ENCODE measurements at places on chromosomes 11 and 22.

DNA sequence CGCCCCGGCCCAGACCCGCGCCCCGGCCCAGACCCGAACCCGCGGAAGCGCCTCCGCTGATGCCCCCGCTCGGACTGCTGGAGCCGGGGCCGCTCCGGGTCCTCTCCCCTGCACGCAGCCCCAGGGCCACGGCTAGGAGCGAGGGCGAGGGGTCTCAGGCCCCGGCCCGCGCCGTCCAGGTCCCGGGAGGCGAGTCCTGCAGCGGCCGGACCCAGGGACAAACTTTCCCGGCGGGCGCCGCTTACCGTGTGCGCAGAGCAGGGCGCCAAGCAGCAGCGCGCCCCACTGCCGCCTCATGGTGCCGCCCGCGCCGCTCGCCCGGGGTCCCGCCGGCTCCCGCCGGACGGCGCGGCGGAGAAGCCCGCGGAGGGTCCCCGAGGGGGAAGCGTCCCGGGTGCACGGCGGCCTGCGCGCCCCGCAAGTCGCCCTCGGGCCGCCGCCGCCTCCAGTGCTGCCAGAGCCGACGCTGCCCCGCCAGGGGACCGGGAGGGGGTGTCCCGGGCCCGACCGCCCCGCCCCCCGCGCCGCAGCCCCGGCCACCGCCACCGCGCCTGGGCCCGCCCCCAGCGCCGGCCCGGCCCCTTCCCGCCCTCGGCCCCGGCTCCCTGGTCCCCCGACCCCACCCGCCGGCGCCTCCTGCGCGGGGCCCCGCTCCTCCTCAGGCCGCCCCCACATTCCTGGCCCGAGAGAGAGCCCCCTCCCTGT is at the start of gene LRP4:
Gene LRP4, minus strand, starts transcription at position 468 of the 705 bp plus-strand sequence. Its CDS starts 171 bp downstream, at position 297.
- peak; percentile 39 for DNase-seq

DNA sequence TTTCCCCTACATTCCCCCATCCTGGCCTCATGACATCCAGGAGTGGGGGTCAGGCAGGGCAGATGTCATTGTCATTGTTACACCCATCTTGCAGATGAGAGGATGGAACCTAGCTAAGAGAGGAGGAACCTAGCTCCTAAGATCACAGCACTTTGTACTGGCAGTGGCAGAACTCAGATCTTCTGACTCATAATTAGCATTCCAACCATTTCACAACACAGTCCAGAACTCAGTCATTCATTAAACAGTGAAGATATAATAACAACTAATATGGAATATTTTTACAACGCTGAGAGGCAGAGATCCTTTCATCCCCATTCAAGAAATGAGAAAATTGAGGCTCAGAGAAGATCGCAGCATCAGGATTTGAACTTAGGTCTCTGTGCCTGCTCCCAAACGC is 127.8 kb downstream of the CHST1 start:
- no peak for DNase-seq

DNA sequence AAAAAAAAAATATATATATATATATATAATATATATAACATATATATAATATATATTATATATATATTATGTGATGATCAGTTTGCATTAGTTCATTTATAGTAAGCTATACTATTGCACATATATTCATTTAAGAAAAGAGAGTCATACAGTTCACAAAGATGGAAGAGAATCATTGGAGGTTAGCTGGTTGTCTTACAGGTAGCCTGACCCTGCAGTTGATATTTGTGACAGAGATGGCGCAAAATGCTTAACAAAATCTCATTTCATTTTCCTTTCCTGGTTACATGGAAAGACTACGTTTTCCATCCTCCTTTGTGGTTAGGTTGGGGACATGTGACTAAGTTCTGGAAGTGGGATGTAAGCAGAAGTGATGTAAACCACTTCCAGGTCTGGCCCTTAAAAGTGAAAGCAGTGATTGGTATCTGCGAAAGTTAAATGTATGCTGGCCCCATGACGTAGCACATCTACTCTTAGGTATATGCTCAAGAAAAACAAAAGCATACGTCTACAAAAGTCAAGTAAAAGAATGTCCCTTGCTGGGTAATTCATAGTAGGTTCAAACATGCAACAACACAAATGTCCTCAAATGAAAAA is 7.2 kb upstream of the TMEM135 start:
- no peak for DNase-seq

DNA sequence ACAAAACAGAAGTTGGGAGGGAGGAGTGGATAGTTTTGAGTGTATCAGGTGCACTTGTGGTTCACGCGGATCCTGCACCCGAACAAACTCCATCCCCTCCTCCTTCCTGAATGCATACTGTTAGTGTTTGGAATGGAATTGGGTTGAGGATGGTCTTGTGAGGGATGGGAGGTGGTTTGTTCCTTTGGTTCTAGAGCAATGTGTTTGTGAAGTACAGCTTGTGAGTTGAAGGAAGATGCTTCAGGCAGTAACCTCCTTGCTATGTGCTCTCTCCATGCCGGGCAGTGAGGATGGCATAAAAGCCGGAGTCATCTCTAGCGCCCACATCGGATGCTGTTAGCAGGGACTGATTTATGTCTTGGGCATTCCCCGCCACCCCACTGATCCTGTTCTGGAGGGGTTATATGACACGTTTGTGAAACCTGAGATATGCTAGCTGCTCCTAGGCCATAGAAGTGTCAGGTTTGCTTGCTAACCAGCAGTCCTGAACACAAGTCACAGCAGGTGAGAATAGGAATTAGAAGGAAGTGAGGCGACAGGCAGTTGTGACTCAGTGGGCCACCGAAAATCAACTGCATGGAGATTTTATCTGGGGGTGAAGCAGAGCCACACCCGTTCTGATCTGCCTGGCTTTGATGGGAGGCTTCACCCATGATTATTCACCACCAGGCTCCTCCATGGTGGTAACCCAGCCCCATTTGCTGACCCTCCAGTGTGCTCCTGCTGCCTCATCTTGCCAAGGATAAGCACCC is 2.2 kb downstream of the BCR start:
- peak; percentile 72 for DNase-seq

- no peak for DNase-seq
Measured at GRCh38 chr11:120129570-120129969, 8.3 kb downstream of the TRIM29 start.

- DNase-seq, result no peak
Measured at GRCh38 chr11:45580399-45580798, 85.0 kb downstream of the CHST1 start.

DNA sequence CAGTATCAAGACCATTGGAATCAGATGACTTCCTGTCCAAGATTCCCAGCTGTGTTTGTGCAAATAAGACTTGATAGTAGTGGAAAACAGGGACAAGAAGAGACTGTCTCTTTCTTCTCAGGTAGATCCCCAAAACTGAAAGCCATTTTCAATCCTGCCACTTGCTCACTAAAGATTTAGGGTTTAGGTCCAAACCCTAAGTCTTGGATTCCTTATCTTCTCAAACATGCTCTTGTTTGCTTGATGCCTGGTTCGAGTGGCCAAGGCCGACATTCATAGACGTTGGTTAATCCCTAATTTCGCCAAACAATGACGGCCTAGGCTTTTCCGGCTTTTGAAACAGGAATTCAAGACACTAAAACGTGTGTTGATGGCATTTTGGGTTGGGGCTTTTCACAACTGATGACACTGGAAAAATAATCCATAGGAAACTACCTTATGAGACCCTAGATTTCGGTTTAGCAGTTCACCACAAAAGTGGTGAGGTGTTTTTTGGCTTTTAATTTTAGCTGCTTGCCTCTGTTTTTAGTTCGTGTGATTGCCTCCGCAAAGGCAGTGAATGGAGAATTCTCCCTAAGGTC is 1.0 kb upstream of the GTPBP1 start:
- no peak for DNase-seq

DNA sequence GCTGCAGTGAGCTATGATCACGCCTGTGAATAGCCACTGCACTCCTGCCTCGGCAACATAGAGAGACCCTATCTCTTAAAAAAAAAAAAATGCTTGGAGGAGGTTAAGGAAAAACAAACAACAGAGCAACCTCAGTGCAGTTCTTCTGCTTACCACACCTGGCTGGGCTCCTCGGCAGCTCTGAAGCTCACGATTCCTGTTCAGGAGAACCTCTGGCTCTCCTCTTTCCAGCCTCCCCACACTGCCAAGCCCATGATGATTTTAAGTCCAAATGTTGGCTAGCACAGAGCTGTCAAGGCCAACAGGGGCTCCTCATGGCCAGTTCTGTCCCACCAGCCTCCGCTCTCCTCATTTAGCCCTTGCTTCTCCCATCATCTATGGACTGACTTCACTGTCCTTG is 69.7 kb upstream of the ARFGAP3 start:
- no peak for DNase-seq

- peak; percentile 65 for DNase-seq
Measured at GRCh38 chr11:64745521-64746328, 1.8 kb upstream of the RASGRP2 start.

- DNase-seq, result no peak
Measured at GRCh38 chr22:33418484-33418883, 360.3 kb upstream of the SYN3 start.

DNA sequence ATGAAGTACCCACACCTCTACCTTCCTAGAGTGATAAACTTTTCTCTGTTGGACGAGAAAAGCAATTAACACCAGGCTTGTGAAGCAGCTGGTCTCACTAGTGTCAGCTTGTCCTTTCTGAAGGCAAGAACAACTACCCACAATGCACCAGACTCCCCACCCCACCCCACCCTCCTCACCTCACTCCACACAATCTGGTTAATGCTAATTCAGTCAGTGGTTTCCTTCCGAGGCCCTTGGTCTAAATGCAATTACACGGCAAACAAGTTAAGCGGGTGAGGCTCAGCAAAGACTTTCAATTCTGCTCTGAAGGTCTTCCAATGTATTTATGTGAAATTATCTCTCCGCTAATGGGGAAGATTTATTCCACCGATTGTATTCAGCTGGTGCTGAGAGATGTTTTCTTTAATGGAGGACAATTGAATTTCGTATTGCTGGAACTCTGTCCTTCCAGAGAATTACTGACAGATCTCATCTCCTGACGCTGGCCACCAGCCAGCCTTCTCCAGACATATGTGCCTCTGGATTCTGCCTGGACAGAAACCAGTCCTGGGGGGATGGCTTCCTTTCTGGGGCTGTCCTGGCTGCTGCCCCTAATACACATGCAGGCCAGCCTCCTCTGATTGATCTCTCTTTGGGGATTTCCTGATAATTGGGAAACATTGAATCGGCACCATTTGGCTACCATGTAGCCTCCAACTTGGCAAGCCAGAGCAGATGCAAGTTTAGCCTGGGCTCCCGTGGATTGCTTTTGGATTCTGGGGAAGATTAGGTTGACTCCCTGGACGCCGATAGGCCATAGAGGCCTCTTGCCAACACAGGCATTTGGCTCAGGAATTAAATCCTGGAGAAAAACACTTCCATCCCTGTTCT is 165.8 kb upstream of the NARS2 start:
- DNase-seq, result no peak

GRCh38 chr11:57349491-57350274 is 11.5 kb downstream of the P2RX3 start:
- DNase-seq, result peak; percentile 77

- DNase-seq, result no peak
Measured at GRCh38 chr11:76674517-76675400, 4.2 kb upstream of the LRRC32 start.

DNA sequence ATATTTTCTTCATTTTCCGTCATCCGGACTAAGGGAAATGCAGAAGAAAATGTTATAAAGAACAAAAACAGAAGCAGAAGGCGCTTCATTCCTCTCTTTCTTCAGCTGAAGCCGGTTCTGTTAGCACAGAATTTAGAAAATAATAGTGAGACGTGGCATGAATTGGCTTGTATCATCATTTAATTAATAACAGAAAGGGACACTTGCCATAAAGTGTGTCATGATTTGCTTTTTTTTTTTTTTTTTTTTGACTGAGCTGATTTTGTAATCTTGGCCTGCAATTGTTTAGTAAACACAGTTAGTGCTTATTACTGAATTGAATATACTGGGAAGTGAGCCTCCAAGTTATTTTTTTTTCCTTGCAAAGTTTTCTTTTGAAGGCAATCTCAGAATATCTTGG is at the start of gene MMP27:
Gene MMP27, minus strand, starts transcription at position 144 of the 400 bp plus-strand sequence. Its CDS starts 55 bp downstream, at position 89.
- DNase-seq, result no peak

DNA sequence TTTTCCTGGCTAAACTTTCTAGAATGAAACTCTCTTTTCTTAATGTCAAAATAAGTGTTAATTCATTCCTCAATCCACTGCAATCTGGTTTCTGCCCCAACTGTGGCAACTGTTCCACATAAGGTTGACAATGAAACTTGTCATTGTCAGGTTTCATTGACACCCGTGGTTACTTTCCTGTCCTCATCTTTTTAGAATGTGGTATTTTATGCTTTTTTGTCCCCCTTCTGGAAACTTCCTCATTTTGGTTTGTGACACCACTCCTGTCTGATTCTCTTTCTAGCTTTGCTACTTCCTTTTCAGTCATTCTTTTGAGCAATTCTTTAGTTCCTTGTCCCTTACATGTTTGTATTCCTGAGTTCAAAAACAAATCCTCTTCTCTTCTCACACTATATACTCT is 7.5 kb upstream of the PDE3B start:
- DNase-seq, result no peak

GRCh38 chr22:39148727-39149535 is 3.5 kb downstream of the CBX7 start:
- DNase-seq, result peak; percentile 67

DNA sequence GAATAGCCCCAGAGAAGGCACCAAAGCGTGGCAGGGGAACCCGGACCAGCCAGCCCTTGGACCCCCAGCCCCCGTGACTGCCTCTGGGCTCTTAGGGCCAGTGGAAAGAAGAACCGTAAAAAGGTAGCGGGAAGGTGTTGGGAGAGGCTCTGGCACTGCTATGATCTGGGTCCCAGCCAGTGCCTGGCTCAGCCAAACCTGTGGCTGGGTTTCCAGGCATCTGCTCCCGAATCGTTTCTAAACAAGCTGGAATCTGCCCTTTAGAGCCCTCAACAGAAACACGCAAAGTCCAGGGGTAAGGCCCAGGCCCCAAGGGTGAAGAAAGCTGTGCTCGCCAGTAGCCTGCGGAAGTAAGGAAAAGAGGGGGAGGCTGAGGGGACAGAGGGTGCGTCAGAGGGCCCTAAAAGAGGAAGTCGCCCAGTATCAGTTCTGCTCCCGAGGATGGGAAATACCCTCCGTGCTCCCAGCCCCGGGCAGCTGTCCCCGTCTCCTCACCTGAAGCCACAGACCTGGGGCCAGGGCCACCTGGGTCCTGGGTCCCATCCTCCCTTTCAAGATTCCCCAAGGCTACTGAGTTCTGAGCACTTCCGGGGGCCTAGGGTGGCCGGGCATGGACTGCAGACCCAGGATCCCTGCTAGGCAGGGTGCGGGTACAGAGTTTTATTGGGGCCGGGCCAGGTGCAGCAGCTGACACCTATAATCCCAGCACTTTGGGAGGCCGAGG is 24.7 kb downstream of the IL10RA start:
- DNase-seq, result no peak

- no peak for DNase-seq
Measured at GRCh38 chr11:68043029-68043348, 4.2 kb downstream of the TCIRG1 start.

All from stimulated activated CD4-positive, alpha-beta T cell treated with anti-CD3 and anti-CD28 coated beads, Interleukin-2, amount 100 ng/mL, for 24 hours (primary cell).